ENCODE measurements at places on chromosomes 3 and 15.

- DNase-seq, result no peak
Observed at GRCh38 chr3:123611082-123611481, 26.2 kb upstream of the HACD2 start.

- no peak for DNase-seq
Observed at GRCh38 chr3:130904491-130904890, 10.6 kb downstream of the ATP2C1 start.

GRCh38 chr3:190552969-190553759 is 39.3 kb downstream of the IL1RAP start:
- no peak for DNase-seq

DNA sequence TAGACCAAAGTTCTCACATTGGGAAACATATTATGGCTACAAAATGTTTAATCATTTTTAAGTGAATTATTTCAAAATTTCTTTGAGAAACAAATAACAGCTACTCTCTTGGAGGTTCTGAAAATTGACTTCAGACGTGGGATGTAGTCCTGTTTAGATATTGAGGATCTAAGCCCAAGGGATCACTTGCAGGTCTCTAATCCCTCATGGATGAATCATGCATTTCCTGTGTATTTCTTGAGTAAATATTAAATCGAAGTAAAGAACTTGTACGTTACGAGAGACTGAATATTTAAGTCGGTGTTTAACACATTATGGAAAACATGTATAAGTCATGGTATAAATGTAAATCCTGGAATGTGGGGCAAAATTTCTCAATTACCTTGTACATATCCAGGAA is 119.8 kb downstream of the EPHA3 start:
- DNase-seq, result no peak

DNA sequence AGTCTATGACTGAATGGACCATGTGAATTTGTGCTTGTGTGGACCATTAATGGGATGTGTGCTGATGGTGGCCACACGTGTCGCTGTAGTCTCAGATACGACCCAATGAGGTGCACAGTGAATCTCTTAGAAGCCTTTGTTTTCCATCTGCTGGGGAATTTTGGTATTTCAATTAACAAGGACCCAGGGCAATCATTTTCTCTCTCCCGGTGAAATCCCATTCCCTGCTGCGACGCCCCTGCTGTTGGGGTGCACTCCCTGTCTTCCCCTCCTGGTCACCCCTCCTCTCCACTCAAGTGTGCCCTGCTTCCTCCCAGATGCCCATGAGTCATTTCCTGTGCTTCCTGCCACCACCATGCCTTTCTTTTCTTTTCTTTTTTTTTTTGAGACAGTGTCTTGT is 32.7 kb downstream of the EBLN2 start:
- DNase-seq, result no peak

GRCh38 chr15:65033659-65034269 is 4.3 kb upstream of the MTFMT start:
- DNase-seq, result no peak

DNA sequence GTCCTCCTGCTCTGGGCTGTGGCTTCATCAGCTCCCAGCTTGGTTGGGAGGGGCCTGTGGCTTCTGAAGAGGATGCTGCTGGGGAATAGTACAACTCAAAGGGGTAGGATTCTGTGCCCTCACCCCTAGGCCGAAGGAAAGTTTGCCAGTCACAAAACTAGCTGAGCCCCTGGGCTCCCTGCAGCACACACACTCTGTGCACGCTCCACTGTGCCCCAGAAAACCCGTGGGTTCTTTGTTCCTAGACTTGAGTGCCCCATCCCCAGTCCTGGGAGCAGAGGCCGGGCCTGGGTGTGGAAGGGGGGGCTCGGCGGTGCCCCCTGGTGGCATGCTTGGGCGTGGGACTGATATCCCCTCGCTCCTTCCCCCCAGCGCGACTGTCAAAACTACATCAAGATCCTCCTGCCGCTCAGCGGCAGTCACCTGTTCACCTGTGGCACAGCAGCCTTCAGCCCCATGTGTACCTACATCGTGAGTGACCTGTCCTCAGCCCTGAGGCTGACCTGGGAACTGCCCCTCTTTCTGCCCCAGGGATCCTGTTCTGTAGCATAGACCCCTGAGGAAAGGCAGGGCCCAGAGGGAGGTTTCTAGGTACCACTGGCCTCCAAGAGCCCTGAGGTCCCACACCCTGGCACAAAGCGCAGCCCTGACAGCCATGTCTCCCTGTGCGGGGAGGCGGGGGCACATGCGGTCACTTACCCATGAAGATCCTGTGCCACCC is 14.2 kb downstream of the CIB1 start:
- no peak for DNase-seq

DNA sequence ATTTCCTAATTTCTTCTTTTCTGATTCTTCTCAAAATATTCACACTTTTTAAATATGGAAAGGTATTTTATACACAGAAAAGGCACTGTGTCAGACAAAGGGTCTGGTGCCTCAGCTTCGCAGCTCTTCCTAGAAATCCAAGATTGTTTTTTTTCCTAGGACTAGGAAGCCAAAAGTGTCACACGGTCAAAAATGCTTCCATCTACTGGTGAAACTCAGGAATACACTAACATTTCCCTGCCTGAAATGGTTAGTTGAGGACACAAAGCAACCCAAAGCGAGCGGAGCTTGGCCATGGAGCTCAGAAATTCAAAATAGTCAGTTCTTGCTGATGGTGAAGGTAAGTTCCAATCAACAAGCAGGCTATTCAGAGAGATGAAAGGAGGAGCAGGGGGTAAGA is 426.5 kb upstream of the RASGRP1 start:
- DNase-seq, result no peak

Measured in T-helper 22 cell (primary cell).